ENCODE measurements at places on chromosomes 1 and 21.

DNA sequence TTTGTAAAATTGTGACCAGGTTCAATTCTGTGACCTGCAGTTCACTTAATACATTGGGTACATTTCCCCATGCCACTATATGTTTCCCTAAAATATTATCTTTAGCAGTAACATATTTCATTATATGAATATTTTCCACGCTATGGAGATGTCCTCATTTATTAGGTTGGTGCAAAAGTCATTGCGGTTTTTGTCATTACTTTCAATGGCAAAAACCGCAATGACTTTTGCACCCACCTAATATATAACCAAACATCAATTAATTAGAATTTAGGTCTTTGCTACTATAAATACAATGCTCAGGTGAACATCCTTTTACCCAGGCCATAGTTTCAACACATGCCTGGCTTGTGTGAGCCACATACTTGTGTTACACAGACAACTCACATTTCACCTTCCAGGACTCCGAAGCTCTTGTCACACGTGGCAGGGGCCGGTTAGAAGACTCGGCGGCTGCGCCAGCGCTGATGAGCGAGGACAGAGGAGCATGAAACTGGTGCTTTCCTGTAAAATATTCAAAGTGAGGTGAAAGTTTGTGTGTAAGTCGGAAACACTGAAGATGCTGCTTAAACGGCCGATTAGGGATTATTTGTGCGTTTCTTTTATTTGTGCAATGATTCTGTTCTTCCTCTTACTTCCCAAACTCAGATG lies 215.5 kb downstream of the KIF26B start:
- no peak for DNase-seq

DNA sequence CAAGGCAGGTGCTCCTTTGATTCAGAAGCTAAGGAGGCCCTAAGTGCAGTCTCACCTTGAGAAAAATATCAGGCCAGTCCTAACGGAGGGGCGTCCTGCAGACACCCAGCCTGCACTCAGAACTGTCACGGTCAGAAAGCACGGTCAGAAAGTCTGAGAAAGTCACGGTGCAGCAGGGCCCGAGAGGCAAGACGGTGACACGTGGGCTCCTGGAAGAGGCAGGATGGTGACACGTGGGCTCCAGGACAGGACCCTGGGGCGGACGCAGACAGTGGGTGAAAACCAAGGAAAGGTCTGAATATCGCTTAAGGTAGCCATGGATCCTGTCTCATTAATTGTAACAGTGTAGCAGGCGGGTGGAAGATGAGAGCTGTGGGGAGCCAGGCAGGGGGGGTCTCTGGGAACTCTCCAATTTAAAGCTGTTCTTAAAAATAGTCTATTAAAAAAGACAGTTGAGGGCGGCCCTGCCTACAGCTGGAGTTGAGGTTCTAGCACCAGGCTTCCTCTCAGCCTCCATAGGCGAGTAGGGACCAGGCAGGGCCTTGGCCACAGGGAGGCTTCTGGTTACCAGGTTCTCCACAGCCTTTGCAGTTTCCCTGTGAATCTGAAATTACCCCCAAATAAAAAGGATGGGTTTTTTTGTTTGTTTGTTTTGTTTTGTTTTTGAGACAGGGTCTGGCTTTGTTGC lies 65.2 kb downstream of the FAAP20 start:
- no peak for DNase-seq

- no peak for DNase-seq
Measured at GRCh38 chr1:176051402-176051801, 155.7 kb downstream of the COP1 start.

DNA sequence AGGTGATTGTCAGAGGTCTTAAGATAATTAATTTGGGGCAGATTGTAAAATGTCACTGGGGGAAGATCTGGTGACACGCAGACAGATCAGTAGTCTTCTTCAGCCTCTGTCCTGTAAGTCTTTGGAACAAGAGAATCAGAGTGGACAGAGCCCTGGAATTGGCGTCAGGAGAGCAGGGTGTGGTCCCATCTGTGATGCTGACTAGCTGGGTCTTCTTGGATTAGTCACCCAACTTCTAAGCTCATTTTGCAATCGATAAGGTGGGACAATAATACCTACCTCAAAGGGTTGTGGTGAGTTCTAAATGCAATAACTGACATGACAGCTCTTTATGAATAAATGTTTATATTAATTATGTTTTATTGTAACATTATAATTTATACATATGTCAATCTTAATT lies 4.8 kb downstream of the FASLG start:
- no peak for DNase-seq

GRCh38 chr1:182601416-182601786 lies 2.8 kb downstream of the RGS16 start:
- DNase-seq: peak; percentile 72

DNA sequence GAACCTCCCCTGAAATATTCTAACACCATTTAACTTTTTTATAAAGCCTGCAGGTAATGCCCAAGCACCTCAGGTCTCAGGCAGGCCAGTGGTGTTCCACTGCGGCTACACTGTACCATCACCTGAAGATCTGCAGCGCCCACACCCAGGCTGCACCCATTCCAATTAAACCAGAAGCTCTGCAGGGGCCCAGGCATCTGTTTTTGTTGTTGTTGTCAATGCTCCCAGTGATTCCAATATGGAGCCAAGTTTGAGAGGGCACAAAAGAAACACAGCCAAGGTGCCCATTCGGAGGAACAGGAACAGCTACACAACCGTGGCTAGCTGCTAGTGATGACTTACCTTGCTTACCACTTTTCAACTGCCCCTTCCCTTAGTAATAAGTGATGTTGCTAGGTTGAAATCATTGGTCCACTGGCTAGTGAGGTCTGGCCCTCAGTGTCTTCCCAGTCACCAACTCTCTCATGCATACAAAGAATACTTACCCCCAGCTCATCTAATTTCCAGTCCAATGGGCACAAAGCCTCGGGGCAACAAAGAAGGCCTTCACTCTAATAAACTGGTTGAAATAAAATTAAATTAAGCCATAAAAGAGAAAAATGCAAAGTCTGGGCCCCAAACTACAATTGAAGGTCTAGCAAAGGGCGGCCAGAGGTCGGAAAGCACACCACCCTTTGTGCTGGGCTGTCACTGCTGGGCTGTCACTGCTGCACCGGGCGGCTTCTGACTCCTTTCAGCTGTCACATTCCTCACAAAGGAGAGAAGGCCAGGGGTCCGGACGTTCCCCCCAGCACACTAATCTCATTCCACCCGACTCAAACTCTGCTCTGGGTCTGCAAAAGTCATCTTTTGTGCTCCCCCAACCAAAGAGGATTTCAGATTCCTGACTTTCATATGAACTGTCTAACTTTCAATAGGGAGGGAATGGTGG lies 34.9 kb downstream of the SIPA1L2 start:
- no peak for DNase-seq
